KBM-7 (cell line): ENCODE measurements at places on chromosomes 4 and X.
A peak's percentile ranks its signal among the peaks of the same experiment; 100 is the strongest.

DNA sequence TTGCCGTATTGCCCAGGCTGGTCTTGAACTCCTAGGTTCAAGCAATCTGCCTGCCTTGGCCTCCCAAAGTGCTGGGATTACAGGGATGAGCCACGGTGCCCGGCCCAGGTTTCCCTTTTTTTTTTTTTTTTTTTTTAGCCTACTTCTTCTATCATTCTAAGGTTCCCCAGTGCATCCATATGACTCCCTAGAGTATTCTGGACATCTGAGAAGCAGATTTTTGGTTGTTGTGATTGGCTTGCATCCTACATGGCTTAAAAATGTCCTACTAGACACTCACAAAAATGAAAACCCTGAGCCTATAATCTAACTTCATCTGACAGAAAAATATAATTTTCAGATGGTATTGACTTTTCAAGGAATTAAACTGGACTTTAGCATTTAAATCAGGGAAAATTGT is 41.7 kb downstream of the SMIM14 start:
- no peak for DNase-seq

DNA sequence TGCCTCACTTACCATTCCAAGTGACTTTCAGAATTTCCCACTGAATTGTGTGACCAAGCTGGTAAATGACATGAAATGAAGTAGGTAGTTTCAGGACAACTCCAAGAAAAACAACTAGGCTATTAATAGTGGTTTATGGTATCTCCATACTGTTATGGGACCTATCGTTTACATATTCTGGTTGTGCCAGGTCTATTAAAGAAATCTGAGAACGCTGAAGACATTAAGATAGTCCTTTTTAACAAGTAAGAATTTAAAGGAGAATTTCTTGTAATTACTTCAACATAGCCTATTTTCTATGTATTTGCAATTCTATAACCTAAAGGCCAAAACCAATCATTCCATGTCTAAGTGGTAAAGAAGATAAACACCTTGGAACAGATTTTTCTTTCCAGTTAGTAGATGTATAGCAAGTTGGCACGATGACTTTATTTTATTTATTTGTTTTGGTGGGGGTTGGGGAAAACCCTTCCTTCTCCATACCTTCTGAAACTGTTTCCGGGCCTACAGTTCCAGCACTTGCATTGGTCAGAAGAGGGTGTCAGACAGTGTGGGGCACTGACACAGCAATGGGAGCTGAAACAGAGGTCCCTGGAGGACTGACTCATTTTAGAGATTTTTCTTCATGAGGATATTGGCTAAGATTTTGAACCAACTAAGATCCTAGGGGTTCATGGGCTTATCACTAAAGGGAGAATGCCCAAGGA is 7.6 kb upstream of the DCLK2 start:
- DNase-seq = no peak

DNA sequence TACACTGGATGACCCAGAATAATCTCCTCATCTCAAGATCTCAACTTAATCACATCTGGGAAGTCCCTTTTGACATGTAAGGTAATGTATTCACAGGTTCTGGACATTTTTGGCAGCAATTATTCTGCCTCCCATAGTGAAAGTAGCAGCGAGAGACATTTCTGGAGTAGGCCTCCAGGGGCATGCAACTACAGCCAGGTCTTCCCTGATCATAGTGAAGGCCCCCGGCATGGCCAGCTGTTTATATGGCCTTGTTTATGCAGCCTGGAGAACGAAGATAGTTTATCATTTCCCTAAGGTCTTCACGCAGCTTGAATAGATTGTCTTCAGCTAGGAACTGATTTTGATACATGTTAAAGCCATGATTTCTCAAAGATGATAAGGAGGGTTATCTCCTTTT is 139.9 kb downstream of the RNF150 start:
- no peak for DNase-seq

- no peak for DNase-seq
Measured at GRCh38 chrX:107565931-107566603, 62.2 kb upstream of the PRPS1 start.

GRCh38 chrX:110563282-110563681 is 204.6 kb downstream of the RTL9 start:
- DNase-seq = no peak

DNA sequence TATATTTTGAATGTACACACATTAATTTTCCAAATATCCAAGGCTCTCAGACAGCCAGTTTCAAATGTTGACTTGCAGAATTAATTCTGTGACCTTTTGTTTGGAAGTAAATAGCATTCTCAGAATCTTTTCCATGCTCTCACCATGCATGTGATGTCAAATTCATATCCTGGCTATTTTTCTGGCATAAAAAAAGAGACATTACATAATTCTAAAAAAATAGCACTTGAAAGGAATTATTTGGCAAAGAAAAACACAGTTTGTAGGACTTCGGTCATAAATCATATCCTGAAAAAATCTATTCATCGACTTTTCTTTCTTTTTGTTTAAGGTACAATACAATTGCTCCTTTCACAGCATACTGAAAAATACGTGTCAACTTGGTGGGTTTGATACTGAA is 111.2 kb downstream of the GLRA3 start:
- no peak for DNase-seq

- no peak for DNase-seq
Measured at GRCh38 chr4:25938366-25938765, 24.3 kb downstream of the SMIM20 start.

GRCh38 chr4:173138624-173139023 is 30.0 kb upstream of the GALNT7 start:
- DNase-seq = no peak

DNA sequence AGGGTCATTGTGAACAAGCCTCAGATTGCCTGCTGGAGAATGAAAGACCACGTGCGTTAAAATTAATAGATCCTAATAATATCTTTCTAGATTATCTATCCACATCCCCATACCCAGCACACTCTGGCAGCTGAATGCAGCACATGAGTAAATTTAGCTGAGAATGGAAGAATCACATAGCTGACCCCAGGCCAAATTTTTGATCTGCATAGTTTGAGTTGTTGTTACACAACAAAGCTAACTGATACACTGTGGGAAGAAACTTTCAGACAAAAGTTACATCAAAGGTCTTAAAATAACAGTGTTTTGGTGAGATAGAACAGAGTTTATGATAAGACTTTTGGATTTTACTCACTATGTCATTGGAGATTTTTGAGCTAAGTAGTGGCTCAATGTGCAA is 72.4 kb upstream of the ANXA10 start:
- no peak for DNase-seq

- no peak for DNase-seq
Measured at GRCh38 chr4:84530454-84530853, 31.4 kb upstream of the NKX6-1 start.

GRCh38 chrX:46912098-46912602 is at the start of gene JADE3:
JADE3 (plus strand) TSS chrX:46912421; CDS start chrX:46984895, 72,474 bp downstream.
- peak; percentile 87 for DNase-seq

DNA sequence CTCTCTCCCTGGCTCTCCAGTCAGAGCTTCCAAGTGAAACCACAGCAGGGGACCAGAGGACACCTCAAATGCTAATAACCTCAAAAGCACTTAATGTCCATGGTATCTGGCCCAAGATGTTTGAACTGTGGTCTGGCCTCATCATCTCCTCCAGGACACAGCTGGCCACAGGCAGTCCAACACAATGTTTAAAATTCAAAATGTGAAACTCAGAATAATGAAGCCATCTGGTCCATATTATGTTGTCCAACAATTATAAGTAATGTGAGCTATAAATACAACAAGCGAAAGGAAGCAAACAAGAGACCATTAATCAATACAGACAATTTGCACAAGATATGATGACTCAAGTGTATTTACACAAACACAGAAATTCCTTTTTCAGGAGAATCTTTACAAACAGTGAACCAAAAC is 90.7 kb upstream of the S100G start:
- no peak for DNase-seq

DNA sequence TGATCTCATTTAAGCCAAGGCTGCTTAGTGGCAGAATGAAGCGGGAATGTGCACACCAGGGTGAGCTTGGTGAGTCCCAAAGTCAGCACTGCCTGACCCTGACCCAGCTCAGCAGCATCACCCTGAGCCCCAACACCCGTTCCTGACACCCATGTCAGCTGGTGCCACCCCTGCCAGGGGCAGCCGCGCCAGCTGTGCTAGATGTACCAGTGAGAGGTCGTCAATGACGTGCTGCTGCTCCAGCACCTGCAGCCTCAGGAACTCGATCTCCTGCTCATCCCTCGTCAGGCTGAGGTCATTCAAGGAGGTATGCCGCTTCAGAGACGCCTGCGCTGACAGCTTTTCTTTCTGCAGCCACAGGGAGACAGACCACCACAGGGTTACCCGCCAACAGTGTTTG is 61.7 kb upstream of the C4orf50 start:
- DNase-seq = no peak

DNA sequence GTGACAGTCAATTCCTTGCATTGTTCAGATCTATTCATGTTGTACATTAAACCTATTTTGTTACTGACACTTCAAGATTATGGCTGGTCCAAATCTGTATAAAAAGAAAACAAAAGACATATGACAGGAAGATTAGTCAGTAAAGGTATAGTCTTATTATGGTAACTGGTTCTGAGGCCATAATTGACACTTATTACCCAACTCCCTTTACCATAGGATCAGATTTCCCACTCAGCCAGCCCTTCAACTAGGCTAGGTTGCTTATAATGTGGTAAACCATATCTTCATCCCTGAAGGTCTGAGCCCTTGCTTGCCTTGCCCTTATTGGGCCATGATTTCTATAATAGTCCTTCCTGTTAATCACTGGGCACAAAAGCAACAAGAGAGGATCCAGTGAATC is 289.6 kb downstream of the CXXC4 start:
- DNase-seq = no peak

GRCh38 chr4:92618968-92619367 is 315.2 kb downstream of the GRID2 start:
- DNase-seq = no peak

- no peak for DNase-seq
Measured at GRCh38 chrX:115565888-115566287, 4.9 kb downstream of the PLS3 start.

- DNase-seq = peak; percentile 68
Measured at GRCh38 chr4:76002176-76002575, 5.1 kb downstream of the CXCL9 start.
